ENCODE measurements at places on chromosomes 7 and 10. TPM values are rescaled to one million over a fixed set of nuclear protein-coding genes. Genes with fewer than 3 reads are reported as not detected.

FAM25G gene
- not detected for total RNA-seq

PLXDC2 gene
- total RNA-seq, result 0.06 TPM

SYT15B gene
- total RNA-seq, result 0.07 TPM

SFTPA1 gene
- not detected for total RNA-seq

GIMAP5 gene
- total RNA-seq, result not detected

TRPV5 gene
- total RNA-seq, result not detected

SCART1 gene
- total RNA-seq, result 1.2 TPM

IL6 gene
- 207 TPM for total RNA-seq

EEPD1 gene
- 0.40 TPM for total RNA-seq

HYAL4 gene
- not detected for total RNA-seq

CASD1 gene
- total RNA-seq, result 10.5 TPM

PRPS1L1 gene
- not detected for total RNA-seq

HGF gene
- not detected for total RNA-seq

LIPJ gene
- not detected for total RNA-seq

EPHA1 gene
- total RNA-seq, result not detected

CDK14 gene
- total RNA-seq, result 1.2 TPM

DNA sequence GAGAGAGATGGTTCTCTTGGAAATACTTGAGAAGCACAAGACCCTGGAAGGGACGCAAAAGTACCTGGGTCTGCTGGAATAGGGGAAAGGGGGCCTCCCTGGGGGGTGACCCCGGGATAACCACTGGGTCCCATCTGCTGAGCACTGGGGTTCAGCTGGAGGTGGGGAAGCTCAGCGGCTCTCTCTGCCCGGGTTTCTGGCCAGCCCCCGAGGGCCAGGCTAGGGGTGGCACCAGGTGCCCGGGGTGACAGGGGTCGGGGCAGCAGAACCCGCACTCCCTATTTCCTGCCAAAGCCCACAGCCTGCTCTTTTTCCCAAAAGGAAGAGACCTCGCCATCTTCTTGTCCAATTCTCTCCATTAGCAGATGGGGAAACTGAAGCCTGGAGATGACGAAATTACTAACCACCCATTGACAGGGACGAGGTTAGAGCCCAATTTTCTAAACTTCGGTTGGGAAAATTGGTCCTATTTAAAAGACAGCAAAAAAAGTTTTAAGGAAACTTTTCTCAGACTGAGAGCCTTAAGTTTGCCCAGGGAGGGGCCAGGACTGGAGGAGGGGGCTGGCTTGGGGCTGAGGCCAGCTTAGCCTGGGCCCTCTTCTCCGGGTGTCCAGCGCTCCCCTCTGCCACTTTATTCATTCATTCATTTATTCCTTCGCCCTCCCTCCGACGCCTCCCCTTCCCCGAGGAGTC is 17.8 kb upstream of the GATA3 start:
- no peak for DNase-seq

GRCh38 chr7:98470485-98471240 is 69.8 kb upstream of the BAIAP2L1 start:
- peak; percentile 15 for DNase-seq

- DNase-seq, result no peak
These were observed 12.3 kb upstream of the ASCC1 start for GRCh38 chr10:72228318-72228751.

DNA sequence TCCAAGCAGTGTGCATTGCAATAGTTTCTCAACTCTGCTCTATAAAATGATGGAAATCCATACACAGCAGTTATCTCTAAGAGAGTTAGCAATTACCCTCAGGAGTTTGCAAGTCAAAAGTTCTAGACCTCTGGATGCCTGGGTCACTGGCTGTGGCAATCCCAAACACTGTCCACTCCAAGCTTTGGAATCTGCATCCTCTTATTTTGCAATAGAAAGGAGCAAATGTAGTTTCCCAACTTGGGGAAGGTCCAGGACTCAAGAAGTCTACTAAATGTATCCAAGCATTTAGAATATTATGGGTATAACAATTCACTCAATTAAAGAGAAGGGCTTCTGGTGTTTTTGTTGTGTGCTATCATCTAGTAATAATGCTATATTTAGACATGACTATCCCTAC is 131.3 kb upstream of the NRP1 start:
- no peak for DNase-seq

DNA sequence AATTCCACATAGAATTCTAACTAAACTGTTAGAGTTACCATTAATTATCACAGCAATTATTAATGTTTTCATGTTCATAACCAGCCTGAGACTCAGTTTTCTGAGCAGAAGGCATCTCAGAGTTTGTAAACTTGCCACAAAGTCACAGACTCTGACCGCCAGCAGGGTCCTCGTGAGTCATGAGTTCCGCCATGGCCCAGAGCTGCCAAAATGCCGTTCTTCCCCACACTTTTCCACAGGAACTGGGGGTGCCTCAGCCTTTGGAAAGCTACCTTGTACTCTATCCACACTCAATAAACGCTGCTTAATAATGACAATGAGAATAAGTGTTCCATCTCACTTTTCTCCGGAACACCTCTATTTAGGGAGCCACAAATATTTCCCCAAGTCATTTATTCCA is 22.1 kb upstream of the INHBA start:
- DNase-seq, result no peak

GRCh38 chr10:49139846-49140195 is 6.0 kb upstream of the FAM170B start:
- DNase-seq, result no peak

- no peak for DNase-seq
These were observed 435.4 kb upstream of the DPP6 start for GRCh38 chr7:153616711-153617325.

GRCh38 chr7:130240240-130240639 is 26.4 kb upstream of the CPA2 start:
- DNase-seq, result no peak

DNA sequence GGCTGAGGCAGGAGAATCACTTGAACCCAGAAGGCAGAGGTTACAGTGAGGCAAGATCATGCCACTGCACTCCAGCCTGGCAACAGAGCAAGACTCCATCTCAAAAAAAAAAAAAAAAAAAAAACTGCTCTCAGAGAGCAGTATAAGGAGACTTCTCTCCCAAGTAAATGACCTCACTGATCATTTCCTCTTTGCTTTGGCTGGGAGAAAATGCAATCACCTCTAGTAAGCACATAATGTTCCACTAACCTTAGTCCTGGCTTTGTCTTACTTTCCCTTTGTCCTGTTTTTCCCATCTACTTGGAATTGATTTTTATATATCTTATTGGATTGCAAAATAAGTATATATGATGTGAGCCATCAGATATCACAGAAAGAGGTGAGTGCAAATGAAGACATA is 2.5 kb downstream of the SLC25A13 start:
- no peak for DNase-seq

- DNase-seq, result no peak
These were observed at the start of gene TUBB8 for GRCh38 chr10:48996-49395. TSS of gene TUBB8 (minus strand) at chr10:49296. CDS start at chr10:49238, 58 bp downstream.

GRCh38 chr7:91776171-91776570 is 104.3 kb downstream of the MTERF1 start:
- no peak for DNase-seq

GRCh38 chr10:126508535-126509040 is 120.3 kb upstream of the ADAM12 start:
- DNase-seq, result no peak

DNA sequence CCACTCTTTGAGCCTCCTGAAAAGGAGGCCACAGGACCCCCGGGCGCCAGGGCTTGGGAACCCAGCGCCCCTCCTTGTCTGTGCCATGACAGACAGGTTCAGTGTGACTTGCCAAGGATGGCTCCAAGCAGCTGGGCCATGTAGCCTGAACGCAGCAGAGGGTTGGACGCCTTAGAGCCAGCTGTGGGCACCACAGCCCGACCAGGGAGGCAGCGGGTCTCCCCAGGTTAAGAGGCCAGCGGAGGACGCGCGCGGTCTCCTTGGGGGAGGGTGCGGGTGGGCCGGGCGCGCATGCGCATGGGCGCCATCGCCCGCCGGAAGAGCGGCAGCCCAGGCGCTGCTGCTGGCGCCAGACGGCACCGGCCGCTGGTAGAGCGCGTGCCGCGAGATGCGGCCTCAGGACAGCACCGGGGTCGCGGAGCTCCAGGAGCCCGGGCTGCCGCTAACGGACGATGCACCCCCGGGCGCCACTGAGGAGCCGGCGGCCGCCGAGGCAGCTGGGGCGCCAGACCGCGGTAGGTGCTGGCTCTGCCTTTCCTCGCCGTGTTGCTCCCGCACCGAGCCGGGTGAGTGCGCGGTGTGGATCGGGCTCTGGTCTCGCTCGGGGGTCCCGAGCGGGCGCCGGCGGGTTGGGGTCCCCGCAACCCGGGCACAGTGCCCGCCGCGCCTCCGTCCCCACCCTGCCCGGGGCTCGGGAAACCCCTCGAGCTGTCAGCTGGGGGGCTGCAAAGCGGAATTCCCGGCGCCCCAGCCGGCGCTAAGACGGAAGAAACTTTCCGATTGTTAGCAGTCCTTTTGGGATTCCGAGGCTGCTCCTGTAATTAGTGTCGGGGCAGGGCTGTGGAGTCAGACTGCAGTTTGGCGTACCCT is at the start of gene SLC35G1:
Gene SLC35G1, plus strand, starts transcription at position 333 of the 870 bp plus-strand sequence. Its CDS starts 56 bp downstream, at position 389.
- peak; percentile 69 for DNase-seq

DNA sequence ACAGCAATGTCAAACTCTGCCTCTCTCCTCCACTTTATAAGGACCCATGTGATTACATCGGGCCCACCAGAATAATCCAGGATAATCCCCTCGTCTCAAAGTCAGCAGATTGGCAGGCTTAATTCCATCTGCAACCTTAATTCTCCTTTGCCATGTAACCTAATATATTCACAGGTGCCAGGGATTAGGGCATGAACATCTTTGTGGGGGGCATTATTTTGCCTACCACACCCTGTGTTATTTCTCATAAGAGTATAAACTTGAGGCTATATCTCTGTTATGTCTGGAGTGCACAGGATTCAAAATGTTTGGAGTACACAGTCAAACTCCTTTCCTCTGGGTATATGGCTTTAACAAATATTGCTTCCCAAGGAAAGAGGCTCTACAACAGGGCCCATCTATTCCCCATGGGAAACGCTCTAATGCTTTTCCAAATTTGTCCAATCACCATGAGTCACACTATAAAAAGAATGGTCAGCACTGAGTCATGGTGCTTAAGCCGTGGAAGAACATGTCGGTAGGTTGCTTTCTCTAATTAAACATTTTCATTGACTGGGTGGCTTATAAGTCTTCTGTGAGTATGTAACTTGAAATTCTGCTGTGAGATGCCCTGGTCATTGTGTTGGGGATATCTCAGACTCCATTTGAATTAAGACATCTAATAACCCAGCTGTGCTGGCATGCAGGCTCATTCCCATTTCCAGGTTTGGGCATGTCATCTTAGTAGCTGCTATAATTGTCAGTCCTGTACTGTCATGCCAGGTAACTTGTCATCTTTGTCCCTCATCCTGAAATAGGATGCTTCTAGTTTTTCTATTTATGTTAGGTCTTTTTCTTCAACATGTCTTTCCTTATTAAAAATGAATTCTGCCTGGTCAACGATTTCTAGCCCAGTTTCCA is 11.5 kb upstream of the AKR1B10 start:
- DNase-seq, result peak; percentile 86

- DNase-seq, result no peak
These were observed 29.7 kb downstream of the STMP1 start for GRCh38 chr7:135692055-135692454.

DNA sequence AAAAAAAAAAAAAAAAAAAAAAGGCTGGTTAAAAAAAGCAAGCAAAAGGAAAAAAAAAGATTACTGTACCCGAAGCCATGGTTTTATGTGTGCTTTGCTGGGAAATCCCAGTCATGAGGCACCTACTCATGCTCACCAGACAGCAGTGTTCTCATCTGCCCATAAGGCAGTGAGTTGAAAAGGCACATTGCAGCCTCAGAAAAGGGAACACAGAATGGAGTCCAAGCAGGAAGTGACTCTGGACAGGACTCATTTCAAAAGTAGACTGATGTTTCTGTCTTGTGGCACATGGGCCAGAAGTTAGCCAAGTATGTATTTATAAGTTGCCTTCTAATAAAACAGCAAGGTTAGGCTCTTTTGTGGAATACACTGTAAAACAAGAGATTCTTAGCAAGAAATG is 40.2 kb downstream of the PDSS1 start:
- DNase-seq, result no peak

DNA sequence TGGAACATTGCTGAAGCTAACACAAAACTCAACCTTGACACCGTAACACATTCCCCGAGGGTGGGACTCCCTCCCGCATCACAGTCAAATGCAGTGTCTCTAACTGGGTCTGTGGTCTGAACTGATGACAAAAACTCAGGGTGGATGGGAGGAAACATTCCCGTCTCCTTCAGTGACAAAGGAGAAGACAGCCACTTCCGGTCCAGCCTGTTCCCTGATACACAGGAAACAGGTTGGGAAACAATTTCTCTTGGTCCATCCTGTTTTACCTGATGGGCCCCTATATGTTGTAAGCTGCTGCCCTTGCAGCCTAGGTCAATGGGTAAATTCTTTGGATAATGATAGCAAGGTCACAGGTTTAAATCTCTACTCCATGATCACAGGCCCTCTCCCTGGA is 20.4 kb downstream of the SLC13A4 start:
- no peak for DNase-seq

DNA sequence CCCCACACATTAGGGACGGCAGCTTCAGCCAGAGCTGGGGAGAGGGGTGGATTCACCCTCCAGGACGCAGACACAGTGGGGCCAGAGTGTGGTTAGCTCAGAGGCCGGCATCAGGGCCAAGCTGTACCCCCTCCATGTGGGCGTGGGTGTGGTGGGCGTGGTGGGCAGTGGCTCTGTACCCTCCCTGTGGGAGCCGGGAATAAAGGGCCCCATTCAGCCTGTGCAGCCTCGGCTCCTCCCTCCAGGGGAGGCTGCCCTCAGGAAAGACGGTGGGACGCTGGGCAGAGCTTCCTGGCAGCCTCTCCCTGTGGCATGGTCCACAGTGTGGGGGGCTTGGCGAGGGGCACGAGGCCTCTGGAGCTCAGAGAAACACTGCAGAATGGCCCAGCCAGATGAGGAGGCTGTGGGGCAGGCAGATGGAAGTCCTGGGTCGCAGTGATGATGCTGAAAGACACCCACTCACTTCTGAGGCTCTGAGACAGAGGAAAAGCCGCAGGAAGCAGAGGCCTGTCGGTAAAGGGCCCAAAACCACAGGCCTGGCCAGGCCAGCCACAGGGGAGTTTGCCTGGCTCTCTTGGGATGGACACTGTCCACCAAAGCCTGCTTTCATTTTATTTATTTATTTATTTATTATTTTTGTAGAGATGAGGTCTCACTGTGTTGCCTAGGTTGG is 108.0 kb downstream of the SH3PXD2A start:
- DNase-seq, result no peak

- no peak for DNase-seq
These were observed 64.1 kb downstream of the TMEM168 start for GRCh38 chr7:112726076-112726475.

- DNase-seq, result no peak
These were observed 74.7 kb downstream of the DNAH11 start for GRCh38 chr7:21617513-21617912.

DNA sequence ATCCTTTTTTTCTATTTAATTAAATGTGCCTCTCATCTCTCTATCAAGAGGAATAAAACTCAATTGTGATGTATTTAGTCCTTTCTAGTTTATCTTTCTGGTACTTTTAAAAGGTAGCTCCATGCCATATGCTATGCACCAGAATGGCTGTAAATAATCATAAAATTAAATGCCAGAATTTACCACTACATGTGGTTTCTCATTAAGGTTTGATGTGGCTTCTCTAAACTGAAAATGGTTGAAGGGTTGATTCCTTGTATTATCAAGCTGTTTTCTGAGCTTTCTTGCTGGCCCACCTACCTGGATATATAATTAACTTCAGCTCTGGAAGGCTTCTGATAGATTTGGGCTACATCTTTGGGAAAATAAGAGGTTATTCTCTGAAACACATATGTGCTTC is 171.9 kb upstream of the RHOBTB1 start:
- DNase-seq, result no peak
